ENCODE measurements at places on chromosomes 16 and 17.

DNA sequence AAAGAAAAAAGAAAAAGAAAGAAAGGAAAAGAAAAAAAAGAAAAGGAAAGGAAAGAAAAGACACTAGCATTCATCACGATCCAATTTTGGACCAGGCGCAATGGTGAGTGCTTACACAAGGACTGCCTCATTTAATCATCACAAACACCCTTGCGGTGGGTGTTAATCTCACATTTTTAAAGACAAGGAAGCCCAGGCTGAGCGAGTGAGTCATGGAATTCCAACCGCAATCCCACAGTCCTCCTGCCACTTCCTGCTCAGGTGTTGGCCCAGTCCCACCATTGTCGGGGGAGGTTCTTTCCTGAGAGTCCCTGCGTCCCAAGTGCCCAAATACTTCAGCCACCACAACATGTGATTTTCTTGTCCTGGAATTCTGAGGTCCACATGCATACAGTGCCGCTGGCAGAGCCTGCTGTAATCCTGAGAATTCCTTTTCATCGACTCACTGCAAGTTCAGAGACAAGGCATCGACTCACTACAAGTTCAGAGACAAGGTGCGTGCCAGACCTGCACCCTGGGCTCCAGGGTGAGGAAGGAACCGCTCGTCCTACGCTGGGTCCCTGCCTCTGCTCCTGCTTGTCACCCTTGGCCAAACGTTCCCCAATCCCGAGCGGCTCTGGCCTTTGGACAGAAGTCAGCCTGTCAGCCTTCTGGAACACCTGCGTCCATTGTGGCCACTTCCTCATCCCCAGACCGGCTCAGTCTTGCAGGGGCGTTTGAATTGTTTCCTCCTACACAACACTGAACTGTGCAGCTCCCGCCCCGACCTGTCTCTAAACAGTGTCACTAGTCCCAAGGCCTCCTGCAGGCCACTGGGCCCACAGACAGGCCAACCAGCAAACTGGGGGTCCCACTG is 5.8 kb downstream of the ZG16B start:
- DNase-seq = no peak

DNA sequence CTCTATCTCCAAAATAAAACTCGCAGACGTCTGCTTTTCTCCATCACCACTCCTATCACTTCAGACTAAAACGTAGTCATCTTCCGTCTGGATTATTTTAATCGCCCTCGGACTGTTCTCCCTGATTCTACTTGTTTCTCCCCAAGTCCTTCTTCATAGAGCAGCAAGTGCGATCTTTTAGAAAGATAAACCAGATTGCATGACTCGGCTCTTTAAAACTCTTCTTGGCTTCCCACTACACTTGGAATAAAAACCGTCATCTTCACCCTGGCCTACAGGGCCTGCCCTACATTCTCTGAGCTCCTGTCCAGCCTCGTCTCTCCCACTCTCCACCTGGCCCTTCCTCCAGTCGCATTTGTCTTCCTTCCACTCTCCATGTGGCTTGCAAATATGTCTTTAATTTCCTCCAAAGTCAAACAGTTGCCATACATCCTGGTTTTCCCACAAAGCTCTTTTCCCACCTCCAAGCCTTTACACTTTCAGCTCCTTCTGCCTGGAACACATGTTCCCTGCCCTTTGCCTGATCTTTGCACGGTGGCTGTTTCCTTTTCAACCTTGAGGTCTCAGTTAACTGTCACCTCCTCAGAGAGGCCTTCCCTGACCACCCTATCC is 70.5 kb upstream of the DHX40 start:
- no peak for DNase-seq

GRCh38 chr16:57711346-57711745 is 16.7 kb downstream of the DRC7 start:
- no peak for DNase-seq

- no peak for DNase-seq
Observed at GRCh38 chr16:35725949-35726348, 2266.5 kb downstream of the TP53TG3F start.

DNA sequence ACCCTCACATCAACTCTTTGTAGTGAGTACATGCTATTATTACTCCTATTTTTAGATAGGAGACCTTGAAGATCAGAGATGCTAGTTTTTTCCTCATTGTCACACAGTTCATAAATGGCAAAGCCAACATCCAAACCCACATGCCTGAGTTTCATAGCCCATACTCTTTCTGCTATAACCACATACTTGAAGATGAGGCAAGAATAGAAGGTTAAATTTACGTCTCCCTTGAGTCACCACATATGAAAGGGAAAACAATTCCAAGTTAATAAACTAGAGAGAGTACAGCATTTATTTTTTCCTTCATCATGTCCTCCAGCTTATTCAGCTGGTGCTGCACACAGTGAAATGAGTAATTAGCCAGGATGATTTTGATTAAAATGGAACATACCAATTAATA is 23.7 kb downstream of the NUDT7 start:
- DNase-seq = no peak

DNA sequence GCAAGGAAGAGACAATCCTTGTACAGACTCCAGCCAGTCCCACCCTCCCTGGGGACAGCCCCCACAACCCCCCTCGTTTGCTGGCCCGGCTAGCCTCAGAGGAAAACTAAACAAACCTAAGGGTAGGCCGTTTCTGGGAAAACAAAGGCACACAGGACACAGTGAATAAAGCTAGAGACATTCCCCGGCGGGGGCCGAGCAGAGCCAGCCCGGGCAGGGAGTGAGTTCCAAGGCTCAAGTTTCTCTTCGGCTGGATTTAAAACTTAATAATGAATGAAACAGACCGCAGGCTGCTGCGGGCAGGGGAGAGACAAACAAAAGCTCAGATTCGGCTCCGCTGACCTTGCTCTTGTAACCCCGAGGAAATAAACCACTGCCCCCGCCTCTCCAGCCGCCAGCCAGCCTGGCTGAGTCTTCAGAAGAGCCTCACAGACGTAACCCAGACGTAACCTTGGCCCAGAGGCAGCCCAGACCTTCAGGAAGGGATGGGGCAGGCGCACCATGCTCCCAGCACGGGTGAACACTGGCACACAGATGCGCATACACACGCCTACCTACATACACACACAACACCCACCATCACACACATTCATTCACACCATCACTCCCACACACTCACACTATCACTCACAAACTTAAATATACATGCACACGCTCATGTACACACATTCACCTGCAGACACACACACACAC is 216.0 kb downstream of the ZNF423 start:
- no peak for DNase-seq

DNA sequence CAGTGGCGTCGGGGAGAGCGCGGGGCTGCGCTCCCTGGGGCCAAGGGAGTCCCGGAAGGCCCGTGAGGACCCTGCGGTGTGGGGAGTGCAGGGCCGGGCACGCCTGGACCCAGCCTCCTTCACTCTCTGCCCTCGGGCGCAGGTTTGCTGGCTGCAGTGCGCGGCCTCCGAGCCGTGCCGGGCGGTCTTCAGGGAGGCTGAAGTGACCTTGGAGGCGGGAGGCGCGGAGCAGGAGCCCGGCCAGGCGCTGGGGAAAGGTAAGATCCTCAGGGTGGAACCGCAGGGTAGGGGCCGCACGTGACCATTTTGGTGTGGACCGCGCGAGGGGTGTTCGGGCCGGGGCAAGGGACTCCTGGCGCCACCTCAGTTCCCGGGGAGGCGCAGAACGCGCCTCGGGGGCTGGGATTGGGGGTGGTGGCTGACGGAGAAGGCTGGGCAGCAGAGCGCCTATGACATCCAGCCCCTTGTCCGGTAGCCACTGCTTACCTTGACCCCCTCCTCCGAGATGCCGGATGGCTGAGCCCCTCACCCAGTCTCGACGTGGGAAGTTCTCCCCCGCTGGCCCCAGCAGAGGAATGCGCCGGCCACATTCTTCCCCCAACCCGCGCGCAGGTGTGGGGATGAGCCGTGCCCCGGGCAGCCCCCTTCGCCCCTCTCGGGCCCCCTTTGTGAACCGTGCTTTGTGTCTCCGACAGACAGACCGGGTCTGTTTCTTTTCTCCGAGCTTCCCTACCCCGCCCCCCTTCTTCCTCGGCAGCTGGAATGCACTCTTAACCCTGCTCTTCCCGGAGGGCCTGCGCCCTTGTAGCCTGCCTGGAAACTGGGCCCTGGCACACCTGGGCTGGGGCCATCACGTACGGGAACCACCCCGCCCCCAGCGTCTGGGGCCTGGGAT is 631 bp downstream of the CDH3 start:
- DNase-seq = no peak

- no peak for DNase-seq
Observed at GRCh38 chr17:57341611-57342540, 85.6 kb downstream of the MSI2 start.

DNA sequence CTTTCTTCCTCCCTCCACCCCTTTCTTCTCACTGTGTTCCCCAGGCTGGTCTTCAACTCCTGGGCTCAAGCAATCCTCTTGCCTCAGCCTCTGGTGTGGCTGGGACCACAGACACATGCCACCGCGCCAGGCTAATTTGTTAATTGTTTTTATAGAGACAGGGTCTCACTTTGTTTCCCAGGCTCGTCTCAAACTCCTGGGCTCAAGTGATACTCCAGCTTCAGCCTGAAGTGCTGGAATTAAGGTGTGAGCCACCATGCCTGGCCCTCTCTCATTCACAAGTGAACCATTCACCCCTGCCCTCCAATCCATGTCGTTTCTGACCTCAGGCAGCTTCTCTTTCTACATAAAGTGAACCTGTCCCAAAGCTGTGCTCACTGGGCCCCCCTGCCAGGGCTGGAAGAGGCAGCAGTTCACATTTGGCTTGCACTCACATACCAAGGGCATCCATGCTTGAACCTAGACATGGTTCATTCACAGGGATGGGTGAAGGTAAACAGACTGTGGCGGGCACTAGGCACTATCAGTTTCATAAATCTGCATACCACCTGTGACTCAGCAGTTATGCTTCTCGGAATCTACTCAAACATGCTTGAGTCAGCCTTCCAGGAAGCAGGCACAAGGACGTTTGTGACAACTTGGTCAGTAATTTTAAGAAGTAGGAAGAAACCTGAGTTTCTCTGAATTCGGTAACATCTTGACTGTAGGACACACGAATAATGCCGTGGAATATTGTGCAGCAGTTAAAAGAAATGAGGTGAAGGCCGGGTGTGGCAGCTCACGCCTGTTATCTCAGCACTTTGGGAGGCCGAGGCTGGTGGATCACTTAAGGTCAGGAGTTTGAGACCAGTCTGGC is 6.0 kb upstream of the RNF213 start:
- peak; percentile 28 for DNase-seq

GRCh38 chr17:28743243-28744103 is at the start of gene TRAF4:
TRAF4 (plus strand) TSS chr17:28744011; CDS start chr17:28744113, 102 bp downstream.
- peak; percentile 60 for DNase-seq

DNA sequence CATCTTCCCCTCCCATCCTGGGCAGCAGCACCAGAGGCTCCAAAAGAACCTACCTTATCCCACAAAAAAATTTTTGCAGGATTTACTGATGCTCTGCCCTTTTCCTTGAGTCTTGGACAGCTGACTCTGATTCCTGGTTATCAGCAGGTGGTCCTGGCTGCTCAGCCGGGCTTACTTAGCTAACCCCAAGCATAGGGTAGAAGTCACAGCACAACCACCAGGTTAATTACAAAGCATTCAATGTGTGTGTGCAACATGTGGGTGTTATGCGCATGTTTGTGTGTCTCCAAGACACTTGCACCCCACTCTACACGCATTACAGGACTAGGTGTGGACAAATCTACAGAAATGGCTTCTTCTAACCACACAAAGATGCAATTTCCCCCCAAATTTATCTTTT is 36.3 kb downstream of the PECAM1 start:
- no peak for DNase-seq

DNA sequence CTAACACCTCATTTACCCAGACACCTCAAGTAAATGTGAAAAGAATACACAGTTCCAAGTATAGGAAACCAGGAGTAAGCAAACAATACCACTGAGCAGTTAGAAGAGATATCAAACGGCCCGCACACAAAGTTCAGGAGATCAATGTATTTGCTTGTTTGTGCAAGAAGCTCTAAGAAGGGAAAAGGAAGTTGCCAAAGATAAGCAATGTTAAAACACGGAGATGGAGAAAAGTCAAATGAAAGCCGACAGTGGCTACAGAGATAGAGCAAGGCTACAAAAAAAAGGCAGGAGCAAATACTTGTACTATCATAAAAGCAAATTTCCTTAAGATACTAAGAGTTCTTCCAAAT is 29.5 kb downstream of the PSME3IP1 start:
- no peak for DNase-seq

- DNase-seq = no peak
Observed at GRCh38 chr17:55040611-55041010, 72.0 kb downstream of the STXBP4 start.

GRCh38 chr17:58388302-58389190 is 28.8 kb downstream of the RNF43 start:
- no peak for DNase-seq

GRCh38 chr16:12763517-12763916 is 40.2 kb downstream of the CPPED1 start:
- DNase-seq = no peak

DNA sequence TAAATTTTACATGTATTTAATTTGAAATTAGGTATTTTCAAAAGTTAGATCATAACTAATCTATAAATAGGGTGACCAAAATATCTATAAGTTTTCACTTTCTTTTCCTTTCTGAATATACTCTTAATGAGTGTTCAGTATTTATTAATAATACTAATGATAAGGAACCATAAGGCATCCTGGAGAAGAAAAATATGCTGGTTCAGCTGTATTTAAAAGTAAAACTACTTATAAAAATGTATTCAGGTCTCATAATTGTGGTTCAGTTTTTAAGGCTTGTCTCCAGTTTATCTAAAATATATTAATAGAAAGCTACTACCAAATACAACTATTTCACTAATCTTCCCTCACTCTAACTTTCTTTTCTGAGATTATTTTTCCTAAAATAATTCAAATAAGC is 67.3 kb downstream of the HELZ start:
- no peak for DNase-seq

GRCh38 chr16:57500578-57501111 is 14.4 kb upstream of the DOK4 start:
- DNase-seq = no peak

GRCh38 chr17:63173903-63174302 is 207.9 kb downstream of the TANC2 start:
- no peak for DNase-seq

DNA sequence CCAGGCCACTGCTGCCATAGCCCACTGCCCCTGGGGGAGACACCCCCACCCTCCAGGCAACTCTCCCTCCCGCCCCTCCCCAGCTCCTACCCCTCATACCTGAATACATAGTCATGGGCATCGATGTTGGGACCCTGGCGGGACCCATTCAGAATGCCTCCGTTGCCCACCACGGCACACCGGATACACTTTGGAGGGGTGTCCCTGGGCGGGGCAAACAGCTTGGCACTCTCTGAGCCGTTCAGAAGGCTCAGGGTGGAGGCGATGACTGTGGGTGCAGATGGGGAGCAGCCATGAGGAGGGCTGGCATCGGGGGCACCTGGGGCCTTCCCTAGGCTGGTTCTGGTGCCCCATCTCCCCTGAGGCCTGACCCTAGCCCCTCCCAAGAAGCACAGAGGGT is 12.6 kb downstream of the ST6GALNAC2 start:
- DNase-seq = no peak
